Subcutaneous adipose tissue (tissue), 4 donors: ENCODE measurements at places on chromosomes 1 and 21. TPM values are rescaled to one million over a fixed set of nuclear protein-coding genes. Genes with fewer than 3 reads are reported as not detected.

GREM2 gene
- not detected for total RNA-seq

HDAC1 gene
- 32.6 TPM for total RNA-seq

LRRC39 gene
- 2.0 TPM for total RNA-seq

ATF3 gene
- 19.2 TPM for total RNA-seq

SPRR2E gene
- total RNA-seq: not detected

NPR1 gene
- 220 TPM for total RNA-seq

IVNS1ABP gene
- 99.8 TPM for total RNA-seq

DPT gene
- total RNA-seq: 725 TPM

S100A9 gene
- 139 TPM for total RNA-seq

PCSK9 gene
- total RNA-seq: not detected

AGBL4 gene
- total RNA-seq: 0.16 TPM

TMEM54 gene
- 31.0 TPM for total RNA-seq

CRNN gene
- total RNA-seq: not detected

PRSS38 gene
- not detected for total RNA-seq

IFI44 gene
- 57.8 TPM for total RNA-seq

CFAP45 gene
- total RNA-seq: not detected

ANGPTL3 gene
- total RNA-seq: not detected

SLC35A3 gene
- total RNA-seq: 27.9 TPM

GPR153 gene
- 14.2 TPM for total RNA-seq

HES5 gene
- not detected for total RNA-seq

LCE1F gene
- not detected for total RNA-seq

RBM11 gene
- 0.38 TPM for total RNA-seq

LENEP gene
- total RNA-seq: not detected

HTR6 gene
- total RNA-seq: not detected

SMIM1 gene
- not detected for total RNA-seq

LACTBL1 gene
- not detected for total RNA-seq

GNG4 gene
- total RNA-seq: not detected

OR6K3 gene
- total RNA-seq: not detected

YTHDF2 gene
- total RNA-seq: 56.9 TPM

LIN28A gene
- total RNA-seq: not detected

AMPD1 gene
- total RNA-seq: not detected

MIXL1 gene
- total RNA-seq: not detected

CYP4A11 gene
- 1.2 TPM for total RNA-seq

EPHB2 gene
- total RNA-seq: 9.2 TPM

SLC25A24 gene
- total RNA-seq: 68.5 TPM

FMO1 gene
- total RNA-seq: 3.3 TPM

ARHGEF10L gene
- total RNA-seq: 44.8 TPM

SH3BGRL3 gene
- 59.0 TPM for total RNA-seq

FCER1G gene
- total RNA-seq: 510 TPM

SLC5A3 gene
- total RNA-seq: 60.0 TPM

LPAR3 gene
- not detected for total RNA-seq

SYCP1 gene
- 0.33 TPM for total RNA-seq

ST6GALNAC5 gene
- total RNA-seq: not detected

KCNJ15 gene
- total RNA-seq: 4.8 TPM

GNAT2 gene
- total RNA-seq: not detected

KRTAP20-2 gene
- not detected for total RNA-seq

CHD1L gene
- total RNA-seq: 18.5 TPM

ALPL gene
- total RNA-seq: 17.7 TPM

PALMD gene
- 250 TPM for total RNA-seq

S100A2 gene
- total RNA-seq: not detected

WNT4 gene
- total RNA-seq: not detected

CELSR2 gene
- 0.65 TPM for total RNA-seq

OR2L13 gene
- not detected for total RNA-seq

TSACC gene
- total RNA-seq: not detected

EDARADD gene
- 0.66 TPM for total RNA-seq

CLDN17 gene
- not detected for total RNA-seq

B4GALT3 gene
- total RNA-seq: 18.3 TPM

RNU1-3 gene
- total RNA-seq: under 0.01 TPM

KISS1 gene
- total RNA-seq: not detected
